ENCODE measurements at places on chromosomes 2 and 18.
A peak's percentile ranks its signal among the peaks of the same experiment; 100 is the strongest.

DNA sequence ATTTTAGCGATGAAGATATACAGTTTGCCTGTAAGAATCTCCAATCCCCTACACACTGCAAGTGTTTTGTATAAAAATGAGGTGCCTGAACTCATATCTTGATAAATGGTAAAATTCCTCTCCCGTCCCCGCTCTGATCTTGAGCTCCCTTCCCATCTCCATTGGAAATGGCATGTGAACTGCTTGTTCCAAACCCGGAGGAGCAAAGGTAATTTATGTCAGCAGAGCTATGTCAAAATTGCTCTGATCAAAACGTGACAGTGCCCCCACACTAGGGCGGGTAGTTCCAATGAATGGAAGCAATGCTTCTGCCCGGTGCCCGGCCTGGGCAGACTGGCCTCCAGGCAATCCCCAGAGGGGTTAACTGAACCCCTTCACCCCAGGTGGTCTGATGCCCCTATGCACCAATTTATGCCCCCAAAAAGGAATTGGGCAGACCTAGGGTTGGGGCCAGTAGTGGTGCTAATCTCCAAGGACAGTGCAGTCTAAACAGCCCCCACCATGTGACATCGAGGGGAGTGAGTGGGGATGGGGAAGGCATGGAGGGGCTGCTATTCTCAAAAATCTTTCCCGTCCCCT, 3.6 kb upstream of the GMPPA start:
- no peak for DNase-seq

- DNase-seq = no peak
Measured at GRCh38 chr2:221120643-221121042, 451.5 kb downstream of the EPHA4 start.

DNA sequence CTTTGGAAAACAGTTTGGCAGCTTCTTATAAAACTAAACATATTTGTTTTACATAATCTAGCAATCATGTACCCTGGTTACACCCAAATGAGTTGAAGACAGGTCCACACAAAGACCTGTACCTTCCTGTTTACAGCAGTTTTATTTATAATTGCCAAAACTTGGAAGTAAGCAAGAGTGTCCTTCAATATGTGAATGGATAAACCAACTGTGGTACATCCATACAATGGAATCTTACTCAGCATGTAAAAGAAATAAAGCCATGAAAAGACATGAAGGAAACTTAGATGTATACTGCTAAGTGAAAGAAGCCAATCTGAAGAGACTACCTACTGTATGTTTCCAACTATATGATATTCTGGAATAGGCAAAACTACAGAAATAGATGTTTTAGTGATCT, 23.7 kb downstream of the ORC4 start:
- DNase-seq = no peak

DNA sequence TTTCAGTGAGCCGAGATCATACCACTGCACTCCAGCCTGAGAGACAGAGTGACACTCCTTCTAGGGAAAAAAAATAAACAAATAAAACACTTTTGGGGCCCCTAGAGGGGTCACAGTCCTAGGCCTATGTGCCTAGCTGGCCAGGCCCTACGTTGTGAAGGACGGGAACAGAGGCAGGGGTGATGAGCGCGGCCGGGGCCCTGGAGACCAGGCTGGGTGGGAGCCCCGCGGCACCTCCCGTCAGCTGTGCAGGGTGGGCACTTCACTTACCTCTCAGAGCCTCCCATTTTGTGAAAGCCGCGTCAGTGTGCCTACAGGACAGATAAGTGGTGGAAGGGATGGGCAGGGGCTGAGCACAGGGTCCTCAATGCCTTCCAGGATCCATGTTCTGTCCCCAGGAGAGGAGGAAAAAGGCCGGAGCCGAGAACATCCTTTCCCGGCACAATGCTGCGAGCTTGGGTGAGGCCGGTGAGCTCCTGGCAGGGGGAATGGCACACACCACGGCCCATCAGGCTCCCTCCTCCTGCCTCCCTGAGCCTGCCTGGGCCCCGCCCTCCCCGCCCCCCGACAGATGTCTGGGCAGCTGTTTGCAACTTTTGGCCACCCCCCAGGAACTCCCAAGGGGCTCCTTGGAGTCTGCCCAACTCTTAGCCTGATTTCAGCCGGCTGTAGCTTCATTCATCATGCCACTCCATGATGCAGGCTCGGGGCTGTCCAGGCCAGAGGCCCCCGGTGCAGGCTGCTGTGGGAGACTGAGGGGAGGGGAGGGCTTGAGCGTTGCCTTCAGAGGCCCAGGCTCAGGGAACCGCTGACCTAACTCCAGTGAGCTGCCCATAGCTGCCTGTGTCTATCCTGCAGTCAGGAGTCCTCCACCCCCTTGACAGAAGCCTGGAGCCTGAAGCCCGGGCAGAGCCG, 196.5 kb downstream of the TFCP2L1 start:
- DNase-seq = no peak

- peak; percentile 45 for DNase-seq
Measured at GRCh38 chr18:13217971-13218367, 591 bp upstream of the LDLRAD4 start.

DNA sequence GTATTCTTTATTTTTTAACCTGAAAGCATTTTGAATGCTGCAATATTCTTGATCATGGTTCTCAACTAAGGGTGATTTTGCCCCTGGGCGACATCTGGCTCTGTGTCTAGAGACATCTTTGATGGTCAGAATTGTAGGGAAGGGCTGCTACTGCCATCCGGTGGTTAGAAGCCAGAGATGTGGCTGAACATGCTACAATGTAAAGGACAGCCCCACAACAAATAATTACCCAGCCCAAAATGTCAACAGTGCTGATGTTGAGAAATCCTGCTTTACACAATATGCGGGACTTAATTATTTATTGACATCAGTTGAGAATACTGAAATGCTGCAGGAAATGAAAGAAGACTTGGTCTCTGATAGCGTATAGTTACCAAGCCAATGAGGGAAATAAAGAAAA, 37.5 kb upstream of the SERPINB2 start:
- DNase-seq = peak; percentile 21

DNA sequence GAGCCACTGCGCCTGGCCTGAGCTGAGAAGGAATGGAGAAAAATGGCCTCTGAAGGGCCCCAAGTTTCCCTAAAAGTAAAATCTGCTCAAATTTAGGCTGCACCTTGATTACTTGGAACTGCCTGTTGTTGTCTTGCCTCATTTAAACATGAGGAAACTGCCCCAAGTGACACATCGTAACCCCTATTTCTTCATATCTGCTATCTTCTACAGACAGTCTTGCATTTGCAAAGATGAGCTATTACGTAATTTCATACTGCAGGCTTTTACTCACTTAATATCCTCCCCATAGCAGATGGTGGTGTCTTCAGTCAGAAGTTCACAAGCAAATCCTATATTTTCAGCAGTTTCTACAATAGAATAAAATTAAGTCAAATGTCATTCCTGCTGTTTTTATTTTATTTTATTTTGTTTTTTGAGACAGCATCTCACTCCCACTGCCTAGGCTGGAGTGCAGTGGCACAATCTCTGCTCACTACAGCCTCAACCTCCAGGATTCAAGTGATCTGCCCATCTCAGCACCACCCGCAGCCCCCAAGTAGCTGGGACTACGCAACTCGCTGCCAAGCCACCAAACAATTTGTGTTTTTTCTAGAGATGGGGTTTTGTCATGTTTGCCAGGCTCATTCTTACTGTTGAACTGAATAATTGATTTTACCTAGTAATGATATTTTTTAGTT, 45.3 kb upstream of the NARS1 start:
- no peak for DNase-seq

GRCh38 chr18:37484983-37485834, 80.4 kb downstream of the CELF4 start:
- peak; percentile 40 for DNase-seq

GRCh38 chr2:113283704-113284284, 5.1 kb upstream of the PAX8 start:
- DNase-seq = no peak

DNA sequence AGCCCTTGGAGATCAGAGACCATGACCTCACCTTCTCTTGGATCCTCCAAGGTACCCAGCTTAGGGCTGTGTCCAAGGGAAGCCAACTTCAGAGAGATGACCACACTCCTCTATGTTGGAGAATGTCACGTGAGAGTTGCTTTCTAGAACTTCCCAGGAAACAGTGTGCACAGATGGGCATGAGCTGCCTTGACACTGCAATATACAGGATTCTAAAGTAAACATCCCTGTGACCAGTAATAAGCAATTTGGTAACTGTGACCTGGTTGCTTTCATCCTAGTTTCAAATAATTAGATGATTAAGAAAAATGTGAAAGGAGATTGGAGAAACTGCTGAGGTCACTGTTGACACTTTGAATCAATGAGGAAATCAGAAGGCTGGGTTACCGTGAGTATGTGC, 181.1 kb upstream of the EPAS1 start:
- no peak for DNase-seq

DNA sequence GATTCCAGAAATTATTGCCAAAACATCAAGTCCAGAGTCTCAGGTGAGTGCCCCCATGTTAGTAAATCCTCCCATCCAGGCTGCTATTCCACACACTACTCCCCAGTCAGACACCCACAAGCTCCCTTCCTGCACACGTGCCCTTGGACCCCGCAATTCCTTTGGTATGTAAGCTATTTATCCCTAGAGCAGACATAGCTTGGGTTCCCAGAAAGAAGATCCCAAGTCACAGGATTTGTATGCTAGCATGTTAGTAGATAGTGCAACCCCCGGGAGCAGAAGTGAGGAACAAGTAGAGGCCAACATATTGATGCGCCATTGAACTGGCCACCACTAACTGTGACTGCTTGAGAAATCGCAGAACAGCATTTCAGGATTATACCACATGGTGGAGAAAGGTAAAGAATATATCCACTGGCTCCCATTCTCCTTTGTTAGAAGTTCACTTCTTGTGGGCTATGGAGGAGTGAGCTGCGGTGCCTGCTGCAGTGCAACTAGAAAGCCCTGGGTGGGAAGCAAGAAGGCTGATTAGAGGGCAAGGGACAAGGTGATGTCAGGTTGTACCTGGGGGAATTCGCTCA, 137.5 kb upstream of the CHAC2 start:
- no peak for DNase-seq

- peak; percentile 38 for DNase-seq
Measured at GRCh38 chr2:137947728-137948336, 16.4 kb upstream of the HNMT start.

DNA sequence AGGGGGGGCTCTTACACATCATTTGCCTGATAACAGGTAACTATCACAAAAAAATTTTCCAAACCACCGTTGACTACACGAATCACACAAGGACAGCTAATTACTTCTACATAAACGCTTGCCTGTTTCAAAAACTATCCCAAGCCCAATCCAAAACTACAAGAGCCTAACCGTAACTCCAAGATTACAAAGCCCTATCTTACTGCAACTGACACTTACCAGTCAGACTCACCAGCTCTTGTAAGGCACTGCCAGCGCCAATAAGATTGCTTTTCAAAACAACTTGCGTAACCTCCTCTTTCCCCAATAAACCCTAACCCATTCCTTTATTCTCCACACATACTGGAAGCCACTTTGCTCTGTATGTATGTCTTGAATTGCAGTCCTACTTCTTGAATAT, 148.4 kb downstream of the NBAS start:
- no peak for DNase-seq

DNA sequence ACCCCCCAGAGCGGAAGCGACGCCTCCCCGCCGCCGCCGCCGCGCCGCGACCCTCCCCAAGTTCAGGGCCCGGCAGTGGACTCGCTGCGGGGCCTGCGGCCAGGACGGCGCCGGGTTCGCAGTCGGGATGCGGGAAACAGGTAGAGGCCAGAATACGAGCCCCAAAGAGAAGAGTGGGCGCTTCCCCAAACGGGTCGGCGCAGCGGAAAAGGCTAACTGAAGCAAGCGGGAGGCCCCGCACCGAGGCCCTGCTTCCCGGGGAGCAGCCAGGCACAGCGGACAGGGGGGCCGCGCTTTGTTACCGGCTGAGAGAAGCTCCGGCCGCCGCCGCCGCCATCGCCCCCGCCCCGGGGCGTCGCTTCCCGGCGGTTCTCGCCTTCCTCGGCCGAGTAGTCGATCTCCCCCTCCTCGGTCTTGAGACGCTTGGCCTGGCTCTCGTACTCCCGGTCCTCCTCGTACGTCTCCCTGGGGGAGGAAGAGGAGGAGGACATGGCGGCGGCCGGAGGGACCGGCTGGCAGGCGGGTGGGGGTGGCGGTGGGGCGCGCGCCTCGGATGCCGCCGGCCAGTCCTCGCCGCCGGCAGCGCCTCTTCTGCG, 494 bp downstream of the HNRNPLL start:
- DNase-seq = peak; percentile 68

- DNase-seq = no peak
Measured at GRCh38 chr18:46712406-46712805, 44.4 kb downstream of the ST8SIA5 start.

DNA sequence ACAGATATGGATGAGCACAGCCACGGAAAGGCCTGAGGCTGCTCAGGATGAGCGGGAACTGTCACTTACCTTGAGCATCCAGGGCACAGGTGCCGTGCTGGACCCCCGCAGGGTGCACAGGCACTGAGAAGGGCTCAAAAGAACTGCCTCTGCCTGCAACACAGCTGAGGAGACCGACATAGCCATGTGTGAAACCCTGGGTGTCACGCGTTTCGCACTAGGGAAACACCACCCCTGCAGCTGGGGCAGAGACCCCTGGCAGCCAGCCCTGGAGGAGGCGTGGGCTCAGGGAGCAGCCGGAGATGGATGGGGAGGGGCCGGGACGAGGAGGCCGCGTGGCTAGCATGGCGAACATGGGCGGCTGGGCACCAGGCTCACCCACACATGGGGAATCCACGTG, 228.9 kb downstream of the EIPR1 start:
- no peak for DNase-seq

DNA sequence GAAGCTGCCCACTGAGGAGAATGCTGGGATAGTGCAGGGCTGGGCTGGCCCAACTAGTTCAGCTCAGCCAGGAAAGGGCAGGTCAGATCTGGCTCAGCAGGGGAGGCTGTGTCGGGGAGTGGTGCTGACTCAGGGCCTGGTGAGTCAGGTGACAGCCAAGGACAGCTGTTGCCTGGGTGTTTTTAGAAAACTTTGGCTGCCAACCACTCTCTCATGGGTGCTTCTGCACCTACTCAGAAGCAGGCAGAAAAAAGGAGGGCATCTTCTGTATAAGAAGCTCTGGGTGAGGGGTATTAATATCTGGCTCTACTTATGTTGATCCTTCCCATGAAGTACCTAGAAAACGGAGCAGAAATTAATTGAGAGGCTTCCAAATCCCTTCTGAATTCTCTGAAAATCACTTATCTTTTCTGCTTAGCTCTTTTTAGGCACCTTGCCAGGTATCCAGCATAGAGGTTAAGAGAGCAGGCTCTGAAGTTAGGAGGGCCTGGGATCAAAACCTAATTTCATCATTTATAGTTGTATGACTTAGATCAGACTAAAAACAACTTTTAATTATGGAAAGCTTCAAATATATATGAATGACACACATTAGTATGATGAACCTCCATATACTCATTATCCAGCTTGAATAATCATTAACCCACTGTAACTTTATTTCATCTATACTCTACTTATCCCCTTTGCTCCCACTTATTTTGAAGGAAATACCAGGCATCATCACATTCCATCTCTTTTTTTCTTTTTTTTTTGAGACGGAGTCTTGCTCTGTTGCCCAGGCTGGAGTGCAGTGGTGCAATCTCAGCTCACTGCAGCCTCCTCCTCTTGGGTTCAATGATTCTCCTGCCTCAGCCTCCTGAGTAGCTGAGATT, 15.5 kb upstream of the RAB10 start:
- peak; percentile 64 for DNase-seq

GRCh38 chr2:34105006-34105767, 506.1 kb upstream of the FAM98A start:
- no peak for DNase-seq

All from activated T-cell treated with anti-CD3 and anti-CD28 coated beads, Interleukin-2, amount 50 U/mL, for 48 hours (primary cell).